ENCODE measurements at places on chromosomes 3 and 15. TPM values are rescaled to one million over a fixed set of nuclear protein-coding genes. Genes with fewer than 3 reads are reported as not detected.

TMCO5A gene
- total RNA-seq, result not detected

SAMD7 gene
- total RNA-seq, result not detected

CCDC9B gene
- 0.73 TPM for total RNA-seq

DUOXA2 gene
- not detected for total RNA-seq

GOLGA6L4 gene
- 3.6 TPM for total RNA-seq

Measured in cerebellum (tissue), 4 donors.